ENCODE measurements at places on chromosomes 1 and 21.
A peak's percentile ranks its signal among the peaks of the same experiment; 100 is the strongest.

DNA sequence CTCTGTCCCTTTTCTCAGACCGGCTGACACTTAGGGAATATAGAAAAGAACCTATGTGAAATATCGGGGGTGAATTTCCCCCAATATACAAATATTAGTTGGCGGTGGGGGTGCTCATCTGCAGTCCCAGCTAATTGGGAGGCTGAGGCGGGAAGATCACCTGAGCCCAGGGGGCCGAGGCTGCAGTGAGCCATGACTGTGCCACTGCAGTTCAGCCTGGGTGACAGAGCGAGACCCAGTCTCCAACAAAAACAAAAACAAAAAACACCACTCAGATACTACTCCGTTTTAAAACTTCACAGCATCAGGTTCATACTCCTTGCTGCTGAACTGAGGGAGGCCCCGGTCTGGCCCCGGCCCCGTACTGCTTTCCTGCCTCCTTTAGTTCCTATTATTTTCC lies 5.9 kb upstream of the EXOSC10 start:
- no peak for DNase-seq

GRCh38 chr1:167488786-167489185 lies 29.5 kb downstream of the CD247 start:
- DNase-seq: no peak

- DNase-seq: no peak
These were observed 49.6 kb downstream of the SLC66A1 start for GRCh38 chr1:19361611-19362147.

GRCh38 chr1:202807926-202808757 lies at the start of gene KDM5B:
Gene KDM5B (minus strand): TSS chr1:202808421. CDS start chr1:202808305, 116 bp downstream.
- peak; percentile 37 for DNase-seq

GRCh38 chr1:200409203-200409760 lies 554 bp downstream of the ZNF281 start:
- no peak for DNase-seq

DNA sequence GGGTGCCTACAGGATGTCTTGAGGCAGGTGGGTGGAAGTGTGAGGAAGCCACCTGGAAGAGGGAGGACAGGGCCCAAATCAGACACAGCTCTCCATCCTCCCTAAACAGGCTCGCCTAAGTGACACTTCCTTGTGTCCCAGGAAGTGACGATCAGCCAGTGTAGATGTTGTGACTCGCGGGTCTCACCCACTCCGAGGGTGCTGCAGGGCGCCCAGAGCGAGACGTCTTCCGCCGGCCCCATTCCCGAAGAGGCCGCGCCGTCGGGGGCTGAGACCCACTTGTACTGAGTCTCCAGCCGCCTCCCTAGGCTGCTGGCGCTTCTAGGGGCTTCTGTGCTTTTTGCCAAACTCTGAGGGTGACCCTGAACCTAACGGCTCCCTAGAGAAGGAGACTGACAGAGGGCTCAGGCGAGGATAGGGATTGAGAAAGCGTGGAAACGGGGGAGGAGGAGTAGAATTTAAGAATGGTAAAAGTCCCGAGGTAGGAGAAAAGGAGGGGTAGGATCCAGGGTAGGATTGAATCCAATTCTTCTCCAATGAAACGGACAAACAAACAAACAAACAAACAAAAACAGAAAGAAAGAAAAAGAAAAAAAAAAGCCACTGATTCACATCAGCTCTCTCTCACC lies 543 bp upstream of the MARK1 start:
- DNase-seq: peak; percentile 86

DNA sequence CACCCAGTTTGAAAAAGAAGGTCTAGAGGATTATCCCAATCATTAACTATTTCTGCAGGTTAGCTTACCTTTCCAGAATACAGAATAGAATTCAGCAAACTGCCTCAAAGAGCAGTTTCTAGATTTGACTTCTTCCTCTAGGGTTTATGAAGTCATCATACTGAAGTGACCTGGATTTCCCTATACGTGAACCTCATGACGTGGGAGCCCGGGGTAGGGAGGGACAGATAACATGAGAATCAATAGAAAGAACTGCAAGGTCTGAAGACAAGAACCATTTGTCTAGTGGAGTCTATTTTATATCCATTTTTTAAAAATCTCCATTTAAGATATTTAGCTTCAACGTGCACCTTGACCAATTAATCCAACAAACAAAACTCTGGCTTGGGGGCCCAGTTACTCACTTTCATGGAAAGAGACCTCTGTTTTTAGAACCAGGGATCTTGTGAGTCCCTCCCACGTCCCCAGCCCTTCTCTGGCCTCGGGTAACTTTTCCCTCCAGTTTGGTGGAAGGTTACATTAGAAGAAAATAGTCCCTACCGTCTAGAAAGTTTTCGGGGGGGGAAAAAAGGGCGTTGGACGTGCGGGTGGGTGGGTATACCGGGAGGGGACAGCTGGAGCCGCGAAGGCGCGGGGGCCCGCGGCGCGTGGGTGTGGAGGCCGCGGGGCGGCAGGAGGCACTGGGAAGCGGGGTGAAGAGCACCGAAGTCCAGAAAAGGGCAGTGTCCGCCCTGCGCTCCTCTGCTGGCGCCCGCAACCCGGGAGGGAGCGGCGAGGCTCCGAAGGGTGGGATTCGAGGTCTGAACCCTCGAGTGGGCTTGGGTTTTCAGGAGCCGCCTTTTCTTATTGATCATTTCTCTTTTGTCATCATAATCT lies 13.8 kb upstream of the POGZ start:
- no peak for DNase-seq

GRCh38 chr1:232987046-232987773 lies 36.8 kb downstream of the NTPCR start:
- no peak for DNase-seq

DNA sequence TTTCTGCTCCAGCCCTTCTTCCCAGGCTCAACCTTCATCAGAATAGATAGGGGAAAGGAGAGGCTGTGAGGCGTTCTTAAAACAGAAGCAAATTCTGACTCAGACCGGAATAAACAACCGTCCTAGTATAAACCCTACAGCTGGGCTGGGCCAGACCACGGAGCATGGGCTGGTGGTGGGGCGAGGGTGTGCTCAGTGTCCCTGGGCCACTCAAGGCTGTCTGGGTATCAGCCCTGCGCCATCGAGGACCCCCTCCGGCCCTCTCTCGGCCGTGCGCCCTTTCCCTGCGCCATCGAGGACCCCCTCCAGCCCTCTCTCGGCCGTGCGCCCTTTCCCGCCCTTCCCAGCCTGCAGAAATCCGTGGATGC lies 36.0 kb downstream of the CAPN2 start:
- DNase-seq: no peak

DNA sequence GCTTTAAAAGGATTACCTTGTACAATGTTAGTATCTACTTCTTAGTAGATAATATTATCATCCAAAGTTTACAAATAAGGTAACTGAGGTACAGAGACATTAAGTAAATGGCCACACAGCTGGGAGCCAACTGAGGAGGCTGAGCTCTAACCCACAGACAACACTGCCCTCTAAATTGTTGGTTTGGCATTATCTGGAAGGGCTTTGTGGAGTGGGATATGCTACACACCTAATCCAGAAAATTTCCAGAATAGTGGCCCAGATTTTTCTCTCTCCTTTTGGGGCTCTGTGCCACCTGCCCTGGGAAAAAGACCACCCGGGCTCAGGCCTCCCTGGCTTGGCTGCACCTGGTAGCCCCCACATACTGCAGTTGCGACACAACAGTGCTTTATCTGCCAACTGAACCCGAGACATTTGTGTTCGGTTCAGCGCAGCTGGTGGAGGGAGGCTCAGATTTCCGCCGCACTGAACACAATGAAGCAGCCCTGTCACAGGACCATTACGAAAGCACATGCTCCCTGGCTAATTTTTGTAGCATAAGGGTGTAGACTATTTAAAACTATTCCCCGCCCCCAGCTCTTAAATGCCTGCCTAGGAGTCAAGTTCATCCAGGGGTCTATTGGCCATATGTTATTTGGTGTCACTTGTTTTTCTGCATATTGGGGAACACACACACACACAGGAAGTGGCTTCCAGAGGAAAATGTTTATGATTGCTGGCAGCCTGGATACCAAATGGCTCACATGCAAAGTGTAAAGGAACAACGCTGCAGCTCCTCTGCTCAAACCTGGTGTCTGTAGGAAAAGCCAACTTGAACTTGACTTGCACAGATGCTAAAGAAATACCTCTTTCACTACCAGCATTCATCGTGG lies 92.3 kb upstream of the ESRRG start:
- peak; percentile 100 for DNase-seq
